ENCODE measurements at places on chromosomes 5 and 9.

GRCh38 chr9:133527444-133527920, 2.7 kb upstream of the MYMK start:
- no peak for DNase-seq

DNA sequence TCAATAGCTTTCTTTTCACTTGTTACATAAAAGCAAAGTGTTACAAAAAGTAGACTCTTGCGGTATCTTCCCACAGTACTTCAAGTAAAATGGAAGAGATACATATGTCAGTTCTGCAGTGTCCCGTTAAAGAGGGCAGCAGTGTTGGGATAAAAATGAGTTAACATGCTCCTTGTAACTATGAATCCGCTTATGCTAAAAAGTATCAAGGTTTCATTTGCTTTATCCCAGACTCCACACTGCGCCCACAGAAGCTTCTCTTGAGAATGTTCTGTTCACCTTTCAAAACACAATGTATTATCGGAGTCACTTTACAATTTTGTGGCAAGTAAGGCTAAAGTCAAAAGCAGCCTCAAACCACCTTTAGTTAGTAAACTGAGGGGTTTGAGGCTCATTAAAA, 790 bp downstream of the PTAR1 start:
- DNase-seq, result no peak

DNA sequence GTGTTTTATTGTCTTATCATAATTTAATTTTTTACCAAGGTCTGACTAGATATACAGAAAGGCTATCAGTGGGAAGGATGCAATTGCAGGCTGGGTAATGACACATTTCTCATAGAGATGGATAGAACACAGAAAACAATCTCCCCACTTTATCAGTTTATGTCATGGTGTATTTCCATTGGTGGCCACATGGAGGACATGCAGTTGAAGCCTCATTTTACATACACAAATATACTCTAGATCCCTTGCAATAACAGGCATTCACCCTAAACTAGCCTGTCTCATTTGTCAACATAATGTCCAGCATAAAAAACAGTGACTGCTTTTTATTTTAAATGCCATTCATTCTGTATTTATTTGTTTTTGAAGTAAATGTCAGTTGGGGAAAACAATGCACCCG, 526.3 kb downstream of the GABRG2 start:
- DNase-seq, result no peak

- no peak for DNase-seq
Measured at GRCh38 chr9:106528158-106528557, 334.8 kb upstream of the ZNF462 start.

GRCh38 chr9:130092910-130093309, 39.2 kb downstream of the GPR107 start:
- DNase-seq, result no peak

DNA sequence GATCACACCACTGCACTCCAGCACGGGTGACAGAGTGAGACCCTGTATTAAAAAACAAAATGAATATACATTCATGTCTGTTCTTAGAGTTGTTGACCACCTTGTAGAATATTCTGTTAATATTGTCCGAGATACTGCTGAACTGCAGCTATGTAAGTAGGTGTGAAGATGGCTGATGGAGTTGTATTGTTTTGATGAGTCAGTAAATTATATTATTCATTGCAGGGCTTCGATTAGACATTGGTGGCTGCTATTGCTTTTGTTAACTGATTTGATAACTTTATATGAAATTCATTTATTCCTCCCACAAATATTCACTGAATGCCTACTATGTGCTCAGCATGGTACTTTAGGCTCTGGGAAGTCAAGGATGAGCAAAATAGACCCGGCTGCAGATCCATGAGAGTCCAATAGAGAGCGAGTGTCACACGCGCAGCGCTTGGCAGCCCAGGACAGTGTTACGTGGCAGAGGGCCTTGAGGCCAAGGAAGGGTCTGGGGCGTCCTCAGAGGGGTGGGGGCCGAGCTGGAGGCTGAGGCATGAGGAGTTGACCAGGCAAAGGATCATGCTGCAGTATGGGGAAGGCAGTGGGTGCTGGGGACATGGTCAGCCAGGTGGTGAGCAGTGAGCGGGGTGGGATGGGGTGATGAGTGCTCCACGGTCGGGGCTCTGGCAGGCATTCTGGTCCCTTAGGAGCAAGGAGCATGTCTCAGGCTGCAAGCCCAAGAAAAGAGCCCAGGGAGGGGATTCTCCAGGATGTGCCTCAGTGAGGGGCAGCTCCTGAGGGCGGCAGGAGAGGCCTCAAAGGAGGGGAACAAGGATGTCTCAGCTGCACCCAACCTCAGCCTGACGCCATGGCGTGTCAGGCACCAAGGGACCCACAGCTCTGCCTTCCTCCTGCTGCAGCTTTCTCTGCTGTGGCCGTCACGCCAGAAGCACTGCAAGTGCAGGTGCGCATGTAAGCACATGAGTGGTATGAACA, 243.5 kb downstream of the GADD45G start:
- DNase-seq, result no peak

DNA sequence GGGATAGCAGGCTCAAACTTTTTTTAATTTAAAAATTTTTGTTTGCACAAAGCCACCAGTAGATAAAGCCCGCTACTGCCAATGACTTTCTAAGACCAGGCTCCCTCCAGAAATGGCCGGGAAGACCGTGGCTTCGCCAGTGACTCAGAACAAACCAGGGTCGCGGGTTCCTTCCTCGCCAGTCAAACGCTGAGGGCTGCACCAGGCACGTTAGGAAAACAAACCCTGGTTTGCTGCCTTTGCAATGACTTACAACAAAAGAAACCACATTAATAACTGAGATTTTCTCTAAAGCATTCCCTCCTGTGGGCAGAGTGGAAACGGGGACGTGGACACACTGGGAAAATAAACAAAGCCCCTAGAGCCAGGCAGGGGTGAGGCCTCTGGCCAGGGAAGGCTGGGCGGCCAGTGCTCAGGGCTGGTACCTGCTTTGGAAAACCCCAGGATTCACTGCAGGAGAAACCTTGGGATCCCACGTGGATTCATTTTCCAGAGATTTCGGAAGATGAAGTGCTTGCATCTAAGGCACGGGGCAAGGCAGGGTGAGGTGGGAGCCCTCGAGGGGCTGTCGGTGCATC, 3.8 kb downstream of the PRRX2 start:
- no peak for DNase-seq

DNA sequence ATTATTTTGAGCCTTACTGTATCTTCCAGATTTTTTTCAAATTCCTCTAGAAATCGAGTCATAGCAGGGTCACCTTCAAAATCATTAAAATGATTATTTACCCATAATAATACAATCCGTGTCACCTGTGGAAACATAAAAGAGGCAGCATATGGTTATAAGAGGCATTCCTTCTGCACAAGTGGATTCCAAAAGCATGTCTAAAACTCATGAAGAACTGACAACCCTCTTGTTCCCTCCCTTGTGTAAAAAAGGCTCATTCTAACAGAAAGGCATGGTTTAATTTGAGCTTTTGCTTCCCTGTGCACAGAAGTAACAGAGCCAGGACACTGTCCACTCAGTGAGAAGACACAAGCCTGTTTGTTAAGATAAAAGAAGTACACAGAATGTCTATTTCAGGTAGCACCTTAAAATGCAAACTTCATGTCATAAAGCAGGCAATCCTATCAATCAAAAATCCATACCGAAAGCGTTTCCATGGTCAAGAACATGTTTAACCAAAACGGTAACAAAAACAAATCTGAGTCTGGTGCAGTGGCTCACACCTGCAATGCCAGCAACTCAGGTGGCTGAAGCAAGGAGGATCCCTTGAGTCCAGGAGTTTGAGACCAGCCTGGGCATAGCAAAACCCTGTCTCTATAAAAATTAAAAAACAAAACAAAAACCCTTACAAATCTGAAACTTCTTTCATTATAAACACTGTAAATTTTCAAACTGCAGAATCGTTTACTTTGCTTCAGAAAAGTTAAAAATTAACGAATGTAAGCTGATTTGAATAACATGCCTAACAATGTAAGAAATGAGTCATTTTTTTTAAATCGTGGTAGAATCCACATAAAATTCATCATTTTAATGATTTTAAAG, 139.3 kb downstream of the RAPGEF6 start:
- DNase-seq, result no peak

- no peak for DNase-seq
Measured at GRCh38 chr9:104921067-104921741, 6.8 kb downstream of the ABCA1 start.

DNA sequence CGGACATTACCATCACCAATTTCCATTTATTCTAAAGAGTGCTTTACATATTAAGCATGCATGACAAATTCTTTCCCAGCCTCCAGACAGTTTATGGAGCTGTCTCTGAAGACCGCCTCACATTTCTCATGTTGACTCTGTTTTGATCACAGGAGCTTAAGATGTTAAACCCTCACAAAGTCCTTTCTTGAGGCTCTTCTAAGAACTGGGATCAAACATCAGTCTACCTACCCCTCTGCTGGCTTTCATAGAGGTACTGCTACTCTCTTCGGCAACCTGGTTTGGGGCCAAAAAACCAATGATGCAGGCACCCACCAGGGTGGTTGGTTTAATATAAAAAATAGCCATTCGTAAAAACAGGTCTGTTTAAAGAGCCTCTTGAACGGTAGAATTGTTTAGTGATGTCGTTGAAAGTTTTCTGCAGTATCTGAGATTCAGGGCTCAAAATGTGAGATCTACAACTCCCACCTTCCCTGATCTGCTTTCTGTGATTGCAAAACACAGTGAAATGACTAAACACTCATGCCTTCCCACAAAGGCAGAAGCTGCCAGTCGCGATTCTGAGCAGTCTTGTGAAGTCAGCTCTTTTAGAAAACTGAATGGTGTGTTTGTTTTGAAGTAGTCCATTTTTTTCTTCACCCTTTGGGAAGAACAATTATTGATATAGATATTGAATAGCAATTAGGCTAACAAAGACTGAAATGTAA, 3.5 kb downstream of the RXFP3 start:
- no peak for DNase-seq

DNA sequence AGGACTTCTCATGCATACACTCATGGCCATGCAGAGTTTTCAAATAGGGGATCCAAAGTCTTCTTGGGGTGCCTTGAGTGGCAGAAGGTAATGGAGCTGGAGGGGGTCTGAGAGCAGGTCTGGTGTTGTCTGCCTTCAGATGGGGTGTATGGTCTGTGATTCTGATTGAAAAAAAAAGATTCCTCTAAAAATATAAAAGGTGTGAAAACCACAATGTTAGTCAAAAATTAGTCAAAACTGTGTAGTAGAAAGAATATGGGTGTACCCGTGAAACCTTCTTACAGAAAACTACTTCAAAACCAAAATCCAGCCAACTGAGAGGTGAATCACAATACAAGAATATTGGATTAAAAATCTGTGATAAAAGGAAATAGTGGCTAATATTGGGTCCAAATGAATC, 20.1 kb downstream of the DOCK2 start:
- no peak for DNase-seq

DNA sequence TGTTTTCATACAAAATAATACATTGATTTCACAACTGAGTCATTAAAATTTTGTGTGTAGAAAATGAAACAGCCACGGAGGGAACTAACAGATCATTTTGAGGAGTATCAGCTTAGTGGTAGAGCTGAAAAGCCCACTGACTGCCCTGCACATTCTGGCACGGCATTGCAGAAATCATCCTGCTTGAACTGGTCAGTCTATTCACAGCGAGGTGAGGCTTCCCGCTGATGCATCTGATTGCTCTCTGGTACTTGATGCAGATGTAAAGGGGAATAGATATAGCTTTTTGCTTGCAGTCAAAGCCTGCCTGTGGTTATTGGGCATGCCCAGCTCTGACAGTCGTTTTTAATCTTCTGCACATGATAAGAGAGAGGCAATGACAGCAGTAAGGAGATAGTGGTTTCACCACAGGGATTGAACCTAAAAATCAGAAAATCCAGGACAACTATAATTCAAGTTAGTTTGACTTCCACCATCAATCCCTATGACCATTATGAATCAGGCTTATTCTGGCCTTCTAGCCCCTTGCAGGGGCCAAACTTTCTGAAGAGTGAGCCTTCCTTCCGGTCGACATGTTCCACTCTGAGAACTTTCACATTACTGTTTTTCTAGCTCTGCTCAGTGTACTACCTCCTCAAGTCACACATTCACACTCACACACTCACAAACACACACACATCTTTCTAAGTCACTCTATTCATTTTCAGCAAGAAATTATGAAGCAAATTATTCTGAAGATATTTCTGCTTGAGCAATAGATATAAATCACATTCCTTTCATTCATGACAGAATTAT, 782.8 kb upstream of the NUDT12 start:
- DNase-seq, result no peak

GRCh38 chr9:36575411-36575882, 2.8 kb downstream of the MELK start:
- DNase-seq, result no peak

DNA sequence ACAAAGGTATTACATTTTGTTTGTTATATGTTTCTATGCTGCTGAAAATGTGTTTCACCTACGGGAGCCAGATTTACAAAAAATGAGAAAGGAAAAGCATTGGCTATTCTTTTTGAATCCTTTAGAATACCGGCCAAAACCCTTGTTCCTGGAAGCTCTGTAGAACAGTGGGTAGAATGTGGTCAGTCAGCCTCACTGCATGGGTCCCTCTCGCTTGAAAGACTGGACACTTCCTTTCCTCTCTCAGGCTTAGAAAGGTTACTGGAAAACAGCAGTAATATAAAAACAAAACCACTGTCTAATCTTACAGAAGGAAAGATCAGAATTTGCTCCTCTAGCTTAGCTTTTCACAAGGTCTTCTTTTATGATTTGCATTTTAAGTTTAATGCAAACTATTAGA, 45.1 kb downstream of the OSTF1 start:
- no peak for DNase-seq

DNA sequence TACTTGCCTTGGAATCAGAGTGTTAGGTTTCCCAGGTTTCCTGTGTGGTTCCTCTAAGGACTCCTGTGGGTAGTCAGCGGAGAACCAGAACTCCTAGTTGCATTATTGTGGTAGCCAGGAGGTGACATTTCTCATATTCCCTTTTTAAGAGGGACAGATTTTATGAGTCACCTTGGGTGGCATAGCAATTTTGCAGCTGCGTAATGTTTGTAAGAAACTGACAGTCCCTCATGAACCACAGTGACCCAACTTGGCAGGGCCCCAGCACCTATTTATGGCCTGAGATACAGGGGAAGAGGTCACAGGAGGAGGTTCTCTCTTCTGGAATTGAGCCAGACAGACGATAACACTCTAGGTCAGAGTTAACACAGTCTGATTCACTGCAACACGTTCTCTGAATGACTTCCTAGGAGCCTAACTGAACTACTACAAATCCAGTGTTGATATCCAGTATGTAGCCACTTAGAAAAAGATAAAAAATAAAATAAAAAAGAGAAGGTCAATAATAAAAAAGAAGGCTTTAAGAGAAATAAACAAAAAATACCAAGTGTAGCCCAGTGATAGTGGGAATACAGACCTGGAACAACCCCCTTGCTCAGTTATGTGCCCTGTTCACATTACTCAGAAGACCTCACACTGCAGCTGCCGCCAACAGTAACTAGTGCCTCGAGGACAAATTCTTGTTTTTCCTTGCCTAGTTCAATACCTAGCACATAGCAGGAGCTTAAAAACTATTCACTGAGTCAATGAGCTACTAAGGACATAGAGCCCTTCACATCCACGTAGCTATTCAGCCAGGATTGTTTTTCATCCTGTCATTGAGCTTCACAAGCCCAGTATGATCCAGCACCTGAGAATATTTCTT, 50.7 kb upstream of the VLDLR start:
- DNase-seq, result peak; percentile 35

Data from NCI-H2107 (cell line).